Stimulated activated CD4-positive, alpha-beta T cell treated with anti-CD3 and anti-CD28 coated beads, Interleukin-1b, Interleukin-23, amount 100 ng/mL, for 48 hours (primary cell): ENCODE measurements at places on chromosomes 13 and 19.

DNA sequence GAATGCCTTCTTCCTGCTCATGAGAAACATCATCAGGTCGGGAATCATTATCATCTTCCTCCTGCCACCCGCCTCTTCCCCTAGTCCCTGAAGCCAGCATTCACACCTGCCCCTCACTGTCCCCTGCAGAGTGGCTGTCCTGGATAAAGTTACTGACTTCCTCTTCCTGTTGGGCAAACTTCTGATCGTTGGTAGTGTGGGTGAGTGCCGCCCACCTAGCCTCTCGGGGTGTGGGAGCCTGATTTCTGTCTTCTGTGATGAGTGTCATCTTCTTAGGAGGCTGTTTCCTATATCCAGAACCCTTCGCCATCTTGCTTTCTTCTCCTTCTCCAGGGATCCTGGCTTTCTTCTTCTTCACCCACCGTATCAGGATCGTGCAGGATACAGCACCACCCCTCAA, 12.5 kb downstream of the SLC44A2 start:
- DNase-seq: no peak

GRCh38 chr13:29454931-29455481, 140.5 kb downstream of the SLC7A1 start:
- no peak for DNase-seq

GRCh38 chr19:41951686-41952172, 7.4 kb downstream of the RABAC1 start:
- DNase-seq: peak; percentile 85

- peak; percentile 64 for DNase-seq
Observed at GRCh38 chr19:49896863-49897621, at the start of gene IL4I1. TSS of gene IL4I1 (minus strand) at chr19:49896887. CDS start at chr19:49896160, 727 bp downstream.

DNA sequence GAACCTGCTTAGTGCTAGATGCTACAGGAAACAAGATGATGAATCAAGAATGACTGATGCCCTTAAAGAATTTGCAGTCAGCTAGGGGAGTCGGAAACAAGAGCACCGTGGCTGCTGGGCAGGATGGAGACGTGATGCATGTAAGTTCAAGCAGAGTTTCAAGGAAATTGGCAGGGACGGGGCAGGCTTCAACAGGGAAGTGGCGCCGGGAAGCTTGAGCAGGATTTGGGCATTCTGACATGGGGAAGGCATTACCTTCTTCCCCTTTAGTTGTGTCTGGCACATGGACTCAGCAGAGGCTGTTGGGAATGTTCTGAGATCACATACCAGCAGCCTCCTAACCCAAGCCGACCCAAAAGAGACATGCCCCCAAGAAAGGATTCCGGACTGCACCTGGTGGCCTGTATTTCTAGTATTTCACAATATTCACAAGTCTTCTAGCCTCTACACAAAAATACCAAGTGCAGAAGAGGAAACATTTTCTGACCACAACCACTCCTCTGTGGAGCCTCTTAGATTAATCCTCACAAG, 138.2 kb downstream of the CRYL1 start:
- no peak for DNase-seq

- no peak for DNase-seq
Observed at GRCh38 chr19:12995596-12996405, 526 bp downstream of the NFIX start.

- peak; percentile 36 for DNase-seq
Observed at GRCh38 chr13:43042410-43042921, 19.1 kb downstream of the DNAJC15 start.

- no peak for DNase-seq
Observed at GRCh38 chr13:32047793-32048192, 16.2 kb downstream of the FRY start.

- no peak for DNase-seq
Observed at GRCh38 chr13:98141509-98142379, 1.1 kb upstream of the FARP1 start.

- DNase-seq: no peak
Observed at GRCh38 chr13:92362717-92363116, 863.9 kb upstream of the GPC6 start.

DNA sequence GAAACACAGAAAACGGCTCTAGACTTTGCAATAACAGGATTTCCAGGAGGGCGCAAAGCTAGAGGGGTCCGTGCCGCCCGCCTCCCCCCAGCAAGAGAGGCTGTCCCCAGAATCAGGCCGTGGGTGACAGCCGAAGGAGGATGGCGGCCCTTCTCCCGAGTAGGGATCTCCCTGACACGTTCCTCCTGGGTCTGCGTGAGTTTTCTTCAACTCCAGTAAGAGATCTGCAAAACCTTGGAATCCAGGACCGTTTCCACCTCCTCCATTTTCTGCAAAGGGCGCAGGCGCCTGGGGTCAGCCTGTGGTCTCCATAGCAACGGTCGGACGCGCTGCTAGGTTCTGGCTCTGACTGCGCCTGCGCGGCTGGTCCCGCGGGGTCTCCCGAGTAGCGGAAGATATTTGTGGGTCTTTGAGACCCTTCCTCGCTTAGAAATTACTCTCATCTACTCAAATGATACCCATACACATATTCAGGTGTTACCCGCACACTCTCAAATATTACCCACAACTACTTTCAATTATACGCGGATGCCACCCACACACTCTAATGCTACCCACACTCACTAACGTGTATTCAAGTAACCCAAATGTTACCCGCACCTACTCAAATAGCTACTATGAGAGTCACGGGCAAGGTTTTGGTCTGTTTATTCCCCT, 2.1 kb downstream of the PNMA8C start:
- DNase-seq: peak; percentile 32

- no peak for DNase-seq
Observed at GRCh38 chr13:45490068-45490467, 25.3 kb downstream of the COG3 start.

DNA sequence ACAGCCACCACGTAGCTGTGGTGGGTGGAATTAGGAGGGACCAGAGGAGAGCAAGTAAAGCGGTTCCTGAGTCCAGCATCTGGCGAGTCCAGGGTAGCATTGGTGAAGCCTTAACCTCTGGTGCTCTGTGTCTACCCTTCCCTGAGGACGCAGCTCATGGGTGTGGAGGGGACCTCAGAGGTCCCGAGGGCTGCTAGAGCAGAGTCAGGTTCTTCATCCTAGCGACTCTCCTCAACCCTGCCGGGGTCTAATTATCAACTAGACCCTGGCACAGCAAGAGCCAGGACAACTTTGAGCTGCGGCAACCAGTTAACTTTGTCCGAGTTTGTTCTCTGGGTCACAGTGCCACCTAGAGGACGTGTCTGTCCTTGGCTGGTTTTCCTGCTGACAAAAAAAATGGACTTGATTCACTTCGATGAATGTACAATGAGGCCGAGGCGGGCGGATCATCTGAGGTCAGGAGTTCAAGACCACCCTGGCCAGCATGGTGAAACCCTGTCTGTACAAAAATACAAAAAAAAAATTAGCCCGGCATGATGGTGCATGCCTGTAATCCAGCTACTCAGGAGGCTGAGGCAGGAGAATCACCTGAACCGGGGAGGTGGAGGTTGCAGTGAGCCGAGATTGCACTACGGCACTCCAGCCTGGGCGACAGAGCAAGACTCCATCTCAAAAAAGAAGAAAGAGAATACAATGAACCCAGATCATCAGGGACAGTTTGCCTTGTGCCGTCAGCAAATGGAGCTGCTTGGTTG, 25.0 kb downstream of the TSSK6 start:
- DNase-seq: peak; percentile 77

DNA sequence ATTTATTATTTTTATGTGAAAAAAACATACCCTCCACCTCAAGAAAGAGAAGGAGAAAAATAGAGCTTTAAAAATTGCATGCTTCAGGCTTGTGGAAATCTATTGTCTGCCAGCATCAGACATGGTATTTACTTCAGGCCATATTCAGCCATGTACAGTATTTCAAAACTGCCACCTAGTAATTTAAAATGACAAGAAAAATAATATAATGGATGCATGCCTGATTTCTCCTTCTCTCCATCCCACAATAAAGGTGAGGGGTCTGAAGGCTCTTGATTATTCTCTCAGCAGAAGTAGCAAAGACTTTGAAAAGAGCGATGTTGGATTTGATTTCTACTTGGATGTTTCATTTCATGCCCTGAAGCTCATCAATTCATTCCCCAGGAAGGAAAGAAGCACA, 250.7 kb downstream of the TBC1D4 start:
- no peak for DNase-seq

DNA sequence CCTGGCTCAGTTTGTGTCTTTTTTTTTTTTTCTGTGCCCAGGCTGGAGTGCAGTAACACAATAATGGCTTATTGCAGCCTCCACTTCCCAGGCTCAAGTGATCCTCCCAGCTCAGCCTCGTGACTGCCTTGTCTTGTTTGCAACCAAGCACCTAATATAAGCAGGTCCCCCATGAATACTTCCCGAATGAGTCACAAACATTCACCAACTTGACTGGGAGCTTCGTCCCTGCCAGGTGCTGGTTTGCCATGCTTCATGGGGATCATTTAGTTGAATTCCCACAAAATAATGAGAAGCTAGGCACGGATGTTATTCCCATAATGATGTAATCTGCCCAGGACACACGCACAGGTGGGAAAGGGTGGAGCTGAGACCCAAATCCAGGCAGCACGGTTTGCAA, 176.5 kb downstream of the CACNA1A start:
- DNase-seq: no peak

DNA sequence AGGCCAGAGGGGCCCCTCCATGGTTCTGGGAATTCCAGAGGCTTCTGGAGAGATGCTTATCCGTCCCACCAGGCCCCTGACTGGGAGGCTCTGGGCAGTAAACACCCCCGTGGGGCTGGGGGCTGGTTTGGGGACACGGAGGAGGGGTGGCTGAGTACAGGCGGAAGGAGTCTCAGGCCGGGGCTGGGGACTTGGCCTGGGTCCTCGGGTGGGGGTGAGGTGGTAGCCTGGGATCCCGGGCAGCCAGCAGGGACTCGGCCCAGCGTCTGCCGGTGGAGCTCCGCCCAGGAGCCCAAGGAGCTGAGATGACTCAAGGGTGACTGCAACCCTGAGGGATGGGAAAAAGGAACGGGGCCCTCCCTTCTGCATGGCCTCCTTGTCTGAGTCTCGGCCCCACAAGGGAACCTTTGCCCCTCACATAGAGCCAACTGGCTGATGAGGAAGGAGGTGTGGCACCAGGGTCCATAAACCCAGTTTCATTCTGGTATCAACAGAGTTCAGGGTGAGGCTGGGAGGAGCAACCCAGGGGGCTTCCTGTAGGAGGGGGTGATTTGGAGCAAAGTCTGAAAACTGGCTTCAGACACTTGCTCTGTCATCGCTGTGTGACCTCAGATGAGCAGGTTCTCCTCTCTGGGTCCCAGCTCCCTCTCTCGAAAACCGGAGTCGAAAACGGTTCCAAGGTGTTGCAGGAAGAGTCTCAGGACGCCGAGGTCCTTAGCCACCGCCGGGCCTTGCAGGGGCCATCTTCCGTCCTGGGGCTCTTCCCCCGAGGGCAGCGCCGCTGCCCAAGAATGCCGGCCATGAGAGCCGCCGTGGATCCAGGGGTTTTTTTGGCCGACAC, 809 bp downstream of the MISP start:
- no peak for DNase-seq

- no peak for DNase-seq
Observed at GRCh38 chr13:33509642-33510229, 224.2 kb upstream of the STARD13 start.

DNA sequence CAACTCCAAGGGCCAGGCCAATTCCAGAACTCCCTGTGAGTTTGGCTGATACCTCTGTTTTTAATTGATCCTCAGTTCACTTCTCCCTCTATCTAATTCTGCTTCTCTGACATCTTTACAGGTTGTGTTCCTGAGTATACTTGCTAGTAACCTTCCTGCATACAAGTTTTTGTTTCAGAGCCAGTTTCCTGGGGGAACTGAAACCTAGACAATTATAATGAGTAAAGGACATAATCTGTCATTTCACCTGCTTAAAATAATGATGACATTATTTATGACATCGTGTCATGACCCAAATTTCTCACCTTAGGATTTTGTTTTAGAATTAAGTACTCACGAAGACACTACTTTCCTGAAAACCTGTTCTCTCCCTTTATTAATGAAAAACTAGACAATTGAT, 12.5 kb upstream of the MYCBP2 start:
- no peak for DNase-seq

- DNase-seq: no peak
Observed at GRCh38 chr19:11164296-11164695, 8.7 kb upstream of the SPC24 start.

- DNase-seq: no peak
Observed at GRCh38 chr19:51472607-51473006, 5.7 kb upstream of the CEACAM18 start.

GRCh38 chr19:6227936-6228325, 51.8 kb downstream of the MLLT1 start:
- DNase-seq: no peak
